Stimulated activated CD4-positive, alpha-beta T cell treated with anti-CD3 and anti-CD28 coated beads, Interleukin-1b, Interleukin-23, amount 100 ng/mL, for 1 hour (primary cell): ENCODE measurements at places on chromosomes 6 and 20.

- DNase-seq = no peak
These were observed 8.5 kb downstream of the TFAP2C start for GRCh38 chr20:56637576-56637975.

- DNase-seq = no peak
These were observed 343.6 kb downstream of the FRK start for GRCh38 chr6:115717062-115717461.

- no peak for DNase-seq
These were observed 19.0 kb downstream of the RRBP1 start for GRCh38 chr20:17663040-17663399.

DNA sequence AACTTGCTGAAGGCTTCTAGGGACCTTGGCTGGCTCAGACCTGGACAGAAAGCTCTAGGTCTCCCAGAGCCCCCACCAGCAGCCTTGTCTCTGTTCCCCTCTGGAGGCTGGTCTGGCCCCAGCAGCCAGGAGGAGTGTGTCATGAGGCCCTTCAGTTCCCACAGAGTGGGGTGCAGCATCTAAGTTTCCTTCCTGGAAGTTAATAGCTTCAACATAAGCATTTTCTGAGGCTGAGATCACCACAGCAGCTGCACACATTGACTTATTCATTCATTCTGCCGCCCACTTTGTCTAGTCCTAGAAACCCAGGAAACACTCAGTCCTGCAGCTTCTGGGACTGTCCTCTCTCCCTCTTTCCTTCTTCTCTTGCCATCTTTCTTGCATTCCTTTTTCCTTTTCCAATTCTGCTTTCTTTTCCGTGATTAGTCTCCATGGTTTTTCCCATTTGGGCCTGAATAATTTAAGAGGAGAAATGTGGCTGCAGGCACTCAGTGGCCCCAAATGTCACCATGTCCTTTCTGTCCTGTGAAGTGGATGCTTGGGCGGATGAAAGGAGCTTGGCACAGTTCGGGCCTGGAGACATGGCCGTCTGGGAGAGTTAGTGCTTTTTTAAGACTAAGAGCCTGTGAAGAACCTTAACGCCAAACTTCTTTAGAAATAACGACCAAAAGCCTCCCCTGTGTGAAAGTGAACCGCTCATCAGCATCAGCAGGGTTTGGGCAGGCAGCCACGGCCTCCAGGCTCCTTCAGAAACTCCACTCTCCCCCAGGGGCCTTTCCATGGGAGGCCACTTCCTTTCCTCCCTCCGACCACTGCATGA is 31.0 kb upstream of the PCMTD2 start:
- no peak for DNase-seq

GRCh38 chr6:134436281-134436815 is 118.4 kb upstream of the SGK1 start:
- DNase-seq = no peak

GRCh38 chr6:26184367-26184891 is 97.2 kb downstream of the HFE start:
- DNase-seq = no peak

DNA sequence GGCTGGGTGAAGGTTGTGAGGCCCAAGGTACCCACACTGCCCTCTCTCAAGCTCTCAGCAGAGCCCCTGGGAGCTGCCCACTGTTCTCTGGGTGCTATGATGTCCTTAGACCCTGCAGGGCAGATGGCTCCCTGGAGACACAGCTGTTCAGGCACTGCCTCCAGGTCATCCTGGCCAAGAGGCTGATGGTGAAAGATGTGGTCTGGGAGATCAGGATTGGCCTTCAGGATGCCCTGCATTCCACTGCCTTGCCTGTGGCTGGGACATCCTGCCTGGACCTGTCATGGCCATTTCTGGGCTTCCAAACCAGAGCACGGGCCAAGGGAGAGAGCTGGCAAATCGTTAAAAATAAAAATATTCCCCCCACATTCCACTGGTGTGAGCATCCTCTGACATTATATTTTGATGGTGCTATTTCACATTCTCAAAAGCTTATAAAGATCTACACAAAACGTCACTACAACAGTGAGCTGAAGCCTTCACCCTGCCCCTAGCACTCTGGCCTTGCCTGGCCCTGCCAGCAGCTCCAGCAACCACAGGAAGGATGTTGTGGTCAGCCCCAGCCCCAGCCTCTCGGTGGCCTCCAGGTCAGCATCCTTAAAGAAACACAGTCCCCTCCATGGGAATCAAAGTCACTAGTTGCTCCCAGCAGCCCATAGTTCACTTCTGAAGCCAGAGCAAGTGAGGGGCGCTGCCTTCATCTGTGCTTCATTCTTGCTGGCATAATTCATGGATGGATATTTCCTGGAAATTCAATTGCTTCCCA is 13.5 kb upstream of the KCNK16 start:
- no peak for DNase-seq

- DNase-seq = no peak
These were observed 69.0 kb downstream of the BTBD9 start for GRCh38 chr6:38570750-38571149.

DNA sequence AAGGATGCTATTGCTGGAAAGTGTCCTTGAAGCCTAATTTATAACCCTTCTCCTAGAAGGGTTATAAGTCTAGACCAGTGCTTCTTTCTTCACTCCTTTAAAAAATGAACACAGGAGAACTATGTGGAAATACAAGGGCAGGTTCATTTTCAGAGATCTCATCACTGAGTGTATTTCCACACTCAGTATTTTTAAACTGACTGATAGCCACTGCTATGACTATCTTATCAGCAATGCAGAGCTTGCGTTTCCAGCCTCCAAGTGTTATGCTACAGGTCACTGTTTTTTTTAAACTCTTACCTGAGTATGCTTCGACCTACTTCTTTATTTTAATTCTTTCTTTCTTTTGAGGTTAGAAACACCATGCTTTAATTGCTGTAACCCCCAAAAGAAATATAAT is 319.1 kb downstream of the ARHGAP18 start:
- no peak for DNase-seq

- no peak for DNase-seq
These were observed 9.4 kb downstream of the TLDC2 start for GRCh38 chr20:36885356-36885755.

DNA sequence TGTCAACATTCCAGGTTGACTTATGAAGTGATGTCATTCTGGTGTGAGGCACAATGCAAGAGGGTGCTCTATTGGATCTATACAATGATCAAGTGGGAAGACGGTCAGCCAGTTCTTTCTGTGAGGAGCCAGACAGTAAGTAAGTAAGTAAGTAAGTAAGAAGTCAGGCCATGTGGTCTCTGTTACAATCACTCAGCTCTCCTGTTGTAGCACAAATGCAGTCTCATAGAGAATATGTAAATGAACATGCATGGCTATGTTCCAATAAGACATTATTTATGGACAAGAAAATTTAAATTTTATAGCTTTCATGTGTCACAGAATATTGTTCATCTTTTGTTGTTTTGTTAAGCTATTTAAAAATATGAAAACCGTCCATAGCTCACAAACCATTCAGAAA is 399.7 kb downstream of the BTBD3 start:
- no peak for DNase-seq

DNA sequence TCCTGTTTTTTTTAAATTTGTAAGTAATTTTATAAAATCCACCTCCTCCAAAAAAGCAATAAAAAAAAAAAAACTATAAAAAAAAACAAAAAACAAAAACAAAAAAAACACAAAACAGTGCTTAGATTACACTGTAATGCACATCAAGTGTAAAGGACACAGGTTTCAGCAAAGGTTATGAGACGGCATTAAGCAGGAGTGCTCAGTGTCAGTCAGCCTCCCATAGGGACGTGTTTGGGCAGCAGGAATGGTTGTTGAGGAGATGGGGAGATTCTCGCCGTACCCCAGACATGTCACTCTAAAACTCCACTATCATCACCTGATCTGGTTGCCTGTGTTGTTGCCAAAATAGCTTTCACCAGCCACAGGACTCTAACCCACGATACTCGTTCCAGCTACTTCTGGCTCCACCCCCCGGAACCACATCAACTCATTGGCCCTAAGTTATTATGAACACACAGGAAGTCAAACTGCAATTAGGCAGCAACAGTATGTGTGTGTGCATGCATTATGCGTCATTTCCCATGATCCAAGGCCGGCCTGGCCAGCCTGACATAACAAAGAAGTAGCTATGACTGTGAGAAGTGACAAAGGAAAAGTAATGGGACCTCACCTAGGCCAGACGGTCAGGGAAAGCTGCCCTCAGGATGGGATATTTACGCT is 28.7 kb downstream of the ECT2L start:
- no peak for DNase-seq
